ENCODE measurements at places on chromosomes 11 and 22.

- DNase-seq: no peak
Observed at GRCh38 chr11:46337626-46338345, 9.5 kb upstream of the DGKZ start.

DNA sequence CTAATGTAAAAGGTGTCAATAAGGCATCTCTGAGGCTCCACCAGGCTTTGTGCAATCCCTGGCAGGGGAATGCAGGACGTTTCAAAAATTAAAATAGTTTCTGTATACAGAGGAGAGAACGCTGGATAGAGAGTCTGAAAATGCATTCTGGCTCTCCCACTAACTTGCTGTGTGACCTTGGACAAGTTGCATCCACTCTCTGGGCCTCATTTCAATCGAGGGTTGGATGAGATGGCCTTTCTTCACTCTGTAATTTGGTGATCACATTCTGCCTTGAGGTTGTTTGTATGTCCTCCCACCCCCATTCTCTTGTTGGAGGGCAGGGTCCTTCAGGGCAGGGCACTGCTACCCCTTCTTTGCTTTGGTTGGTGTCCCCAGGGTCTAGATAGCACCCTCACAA is 78.5 kb downstream of the CACNG2 start:
- no peak for DNase-seq

- no peak for DNase-seq
Observed at GRCh38 chr11:45405916-45406670, 120.0 kb upstream of the SYT13 start.

- no peak for DNase-seq
Observed at GRCh38 chr11:19225123-19225522, 15.6 kb downstream of the E2F8 start.

DNA sequence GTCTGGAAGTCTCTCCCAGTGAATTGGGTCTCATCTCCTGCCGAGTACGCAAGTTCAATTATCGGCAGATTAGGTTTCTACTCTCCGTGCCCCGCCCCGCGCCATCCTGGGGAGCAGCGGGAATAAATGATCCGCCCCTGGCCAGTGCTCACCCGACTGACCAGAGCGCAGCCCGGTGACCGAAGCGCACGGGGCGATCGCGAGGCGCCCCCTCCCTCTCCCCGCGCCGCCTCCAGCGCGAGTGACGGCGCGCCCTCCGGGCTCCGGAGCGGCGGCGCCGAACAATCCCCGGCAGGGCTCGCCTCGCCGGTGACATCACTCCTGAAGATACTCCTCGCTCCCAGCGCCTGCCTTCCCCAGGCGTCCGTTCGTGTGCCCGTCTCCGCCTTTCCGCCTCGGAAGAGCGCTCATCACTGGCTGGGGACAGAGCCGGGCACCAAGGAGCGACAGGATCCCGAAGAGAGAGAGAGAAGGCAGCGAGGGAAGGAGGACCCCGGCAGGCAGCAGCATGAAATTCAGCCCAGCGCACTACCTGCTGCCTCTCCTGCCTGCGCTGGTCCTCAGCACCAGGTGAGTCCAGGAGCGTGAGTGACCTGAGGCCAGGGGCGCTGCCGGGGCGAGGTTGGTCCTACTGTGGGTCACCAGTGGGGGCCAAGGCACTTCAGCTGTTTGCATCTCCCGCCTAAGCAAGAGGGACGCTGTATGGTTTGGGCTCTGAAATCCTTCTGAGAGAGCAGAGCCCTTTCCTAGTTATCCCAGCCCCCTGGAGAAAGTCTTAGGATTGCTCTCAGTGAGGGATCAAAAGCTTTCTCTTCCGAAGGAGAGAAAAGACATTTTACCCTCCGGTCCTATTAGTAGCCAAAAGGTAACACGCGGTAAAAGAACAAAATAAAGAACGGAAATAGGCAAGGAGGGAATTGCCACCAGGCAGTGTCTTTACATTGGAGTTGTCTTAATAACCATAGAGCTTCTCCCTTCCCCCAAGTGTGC is at the start of gene LUZP2:
Gene LUZP2, plus strand, starts transcription at position 318 of the 990 bp plus-strand sequence.
- DNase-seq: no peak

- no peak for DNase-seq
Observed at GRCh38 chr11:124760205-124760652, 1.9 kb downstream of the ESAM start.

GRCh38 chr11:12626616-12627015 is 47.6 kb upstream of the TEAD1 start:
- no peak for DNase-seq

GRCh38 chr11:76781046-76781801 is 1.9 kb upstream of the TSKU start:
- DNase-seq: no peak

- no peak for DNase-seq
Observed at GRCh38 chr11:27509908-27510307, 3.3 kb upstream of the LIN7C start.

GRCh38 chr11:33399421-33399820 is 142.2 kb downstream of the HIPK3 start:
- no peak for DNase-seq

DNA sequence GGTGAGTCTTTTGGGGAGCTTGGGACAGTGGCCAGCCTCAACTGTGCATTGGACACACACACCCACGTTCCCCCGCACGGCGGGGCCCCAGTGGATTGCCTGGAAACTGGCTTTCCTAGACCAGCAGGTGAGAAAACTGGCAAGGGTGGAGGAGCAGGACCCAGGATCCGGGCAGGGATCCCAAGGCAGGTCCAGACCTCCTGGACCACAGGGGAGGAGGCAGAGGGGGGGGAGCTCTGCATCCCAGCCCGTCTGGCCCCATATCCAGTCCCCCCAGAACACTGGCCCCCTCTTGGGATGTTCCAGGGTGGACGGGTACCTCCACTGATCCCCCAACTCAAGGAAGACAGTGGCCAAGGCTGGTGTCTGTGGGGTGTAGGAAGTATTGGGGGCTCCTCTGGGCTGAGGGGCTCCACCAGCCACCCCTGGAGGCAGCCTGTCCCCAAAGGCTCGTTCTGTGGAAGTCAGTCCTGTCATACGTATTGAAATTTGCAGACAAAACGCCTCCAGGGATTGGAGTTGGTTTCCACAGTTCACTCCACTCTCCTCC is 89.3 kb upstream of the LINC01488 start:
- no peak for DNase-seq

- peak; percentile 13 for DNase-seq
Observed at GRCh38 chr11:3056296-3057068, 741 bp downstream of the CARS1 start.

DNA sequence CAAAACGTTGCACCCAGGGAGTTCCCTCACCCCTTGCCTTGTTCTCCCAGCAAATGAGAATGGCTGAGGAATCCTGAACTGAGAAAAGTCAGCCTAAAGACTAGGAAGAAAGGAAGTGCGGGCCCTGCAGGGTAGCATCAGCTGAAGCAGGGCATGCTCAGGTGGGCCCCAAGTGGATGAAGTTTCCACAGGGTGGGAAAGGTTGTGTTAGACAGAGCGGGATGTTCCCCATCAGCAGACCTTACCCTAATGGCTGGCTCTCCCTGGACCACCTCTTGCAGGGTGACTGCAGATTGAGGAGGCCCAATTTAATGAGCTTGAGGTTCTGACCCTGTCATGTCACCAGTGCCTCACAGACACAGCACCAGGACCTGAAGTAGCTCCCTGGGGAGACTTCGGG is 81.5 kb upstream of the MYOD1 start:
- no peak for DNase-seq

DNA sequence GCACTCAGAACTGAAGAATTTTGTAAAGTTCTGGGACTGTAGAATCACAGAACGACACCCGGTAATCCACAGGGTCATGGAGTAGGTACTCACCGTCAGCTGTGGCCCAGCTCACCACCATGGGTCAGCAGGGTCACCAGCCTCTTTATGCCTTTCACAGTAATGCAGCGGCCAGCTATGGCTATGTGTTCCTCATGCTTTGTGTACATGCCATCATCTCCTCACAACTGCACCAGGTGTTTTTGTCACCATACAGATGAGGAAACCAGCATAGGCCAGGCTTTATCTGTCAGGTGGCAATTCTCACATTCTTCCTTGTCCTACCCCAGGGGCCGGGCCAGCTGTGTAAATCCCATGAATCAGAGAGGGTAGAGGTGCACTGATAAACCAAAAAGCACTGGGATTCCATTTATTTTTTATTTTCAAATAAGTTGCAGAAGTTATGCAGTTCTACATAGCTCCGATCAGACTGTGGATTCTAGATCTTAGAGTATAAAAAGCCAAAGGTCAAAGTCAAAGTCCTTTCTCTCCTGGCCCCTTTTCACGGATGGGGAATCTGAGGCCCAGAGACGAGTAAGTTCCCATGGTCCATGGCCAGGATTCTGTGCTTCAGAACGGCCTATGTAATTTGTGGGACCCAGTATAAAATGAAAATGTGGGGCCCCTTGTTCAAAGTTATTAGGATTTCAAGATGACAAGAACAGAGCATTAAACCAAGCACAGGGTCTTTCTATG is 17.5 kb downstream of the TSKU start:
- no peak for DNase-seq

GRCh38 chr11:92440701-92441442 is 216.3 kb downstream of the FAT3 start:
- DNase-seq: no peak

DNA sequence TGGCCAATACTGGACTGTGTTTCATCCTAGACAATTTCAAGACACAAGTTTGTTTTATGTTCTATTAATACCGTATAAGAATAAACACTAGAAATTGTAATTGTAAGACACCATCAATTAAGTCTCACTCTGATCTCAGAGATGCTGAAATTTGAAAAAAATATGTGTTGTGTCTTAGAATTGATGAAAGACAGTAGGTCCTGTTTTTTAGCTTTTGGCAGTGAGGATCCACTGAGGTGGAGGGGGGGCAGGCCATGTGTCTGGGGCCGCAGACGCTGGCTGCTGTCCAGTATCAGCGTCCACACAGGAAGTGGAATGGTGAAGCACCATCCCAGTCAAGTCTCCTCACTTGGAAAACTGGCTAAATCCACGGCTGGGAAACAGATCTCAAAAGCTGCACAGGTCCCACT is 22.5 kb upstream of the ALG8 start:
- DNase-seq: no peak

DNA sequence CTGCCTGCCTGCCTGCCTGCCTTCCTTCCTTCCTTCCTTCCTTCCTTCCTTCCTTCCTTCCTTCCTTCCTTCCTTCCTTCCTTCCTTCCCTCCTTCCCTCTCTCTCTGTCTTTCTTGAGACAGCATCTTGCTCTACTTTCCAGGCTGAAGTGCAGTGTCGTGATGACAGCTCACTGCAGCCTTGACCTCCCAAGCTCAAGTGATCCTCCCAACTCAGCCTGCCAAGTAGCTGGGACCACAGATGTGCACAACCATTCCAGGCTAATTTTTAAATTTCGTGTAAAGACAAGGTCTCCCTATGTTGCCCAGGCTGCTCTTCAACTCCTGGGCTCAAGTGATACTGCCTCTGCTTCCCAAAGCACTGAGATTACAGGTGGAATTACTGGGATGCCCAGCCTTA is 328.2 kb upstream of the SORL1-AS1 start:
- no peak for DNase-seq

- DNase-seq: no peak
Observed at GRCh38 chr11:122098261-122098980, 17.6 kb downstream of the BLID start.

- no peak for DNase-seq
Observed at GRCh38 chr11:65855927-65856363, 2.0 kb downstream of the CFL1 start.

DNA sequence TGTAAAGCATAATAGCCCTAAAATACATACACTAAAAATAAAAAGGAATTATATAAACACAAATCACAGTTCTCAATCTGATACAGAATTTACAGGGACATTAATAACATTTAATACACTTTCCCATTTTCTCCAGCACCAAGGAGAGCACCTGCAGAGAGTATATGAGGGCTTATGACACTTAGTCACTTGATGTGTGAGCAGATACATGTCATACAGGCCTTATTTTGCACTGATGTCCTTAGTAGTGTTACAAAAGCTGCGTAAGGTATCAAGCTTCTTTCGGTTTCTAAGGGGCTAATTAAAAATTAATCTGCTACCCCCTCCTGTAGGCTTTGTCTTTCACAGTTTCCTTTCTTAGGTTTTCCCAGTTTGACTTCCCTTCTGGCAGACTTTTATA is 61.3 kb downstream of the TRIM44 start:
- no peak for DNase-seq

DNA sequence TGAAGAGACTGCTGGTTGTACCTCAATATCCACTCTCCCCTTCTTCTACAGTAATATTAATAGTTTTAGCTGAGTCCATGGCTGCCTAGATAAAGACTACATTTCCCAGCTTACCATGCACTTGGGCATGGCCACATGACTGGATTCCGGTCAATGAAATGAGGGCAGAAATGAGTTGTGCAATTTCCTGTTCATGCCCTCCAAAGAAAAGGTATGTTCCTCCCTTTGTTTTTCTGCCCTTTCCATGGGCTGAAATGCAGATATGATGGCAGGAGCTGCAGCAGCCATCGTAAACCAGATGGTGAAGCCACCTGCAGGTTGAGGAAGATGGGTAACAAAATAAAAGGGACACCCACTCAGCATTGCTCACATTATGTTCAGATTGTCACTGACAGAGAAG is 15.3 kb upstream of the ELFN2 start:
- no peak for DNase-seq

DNA sequence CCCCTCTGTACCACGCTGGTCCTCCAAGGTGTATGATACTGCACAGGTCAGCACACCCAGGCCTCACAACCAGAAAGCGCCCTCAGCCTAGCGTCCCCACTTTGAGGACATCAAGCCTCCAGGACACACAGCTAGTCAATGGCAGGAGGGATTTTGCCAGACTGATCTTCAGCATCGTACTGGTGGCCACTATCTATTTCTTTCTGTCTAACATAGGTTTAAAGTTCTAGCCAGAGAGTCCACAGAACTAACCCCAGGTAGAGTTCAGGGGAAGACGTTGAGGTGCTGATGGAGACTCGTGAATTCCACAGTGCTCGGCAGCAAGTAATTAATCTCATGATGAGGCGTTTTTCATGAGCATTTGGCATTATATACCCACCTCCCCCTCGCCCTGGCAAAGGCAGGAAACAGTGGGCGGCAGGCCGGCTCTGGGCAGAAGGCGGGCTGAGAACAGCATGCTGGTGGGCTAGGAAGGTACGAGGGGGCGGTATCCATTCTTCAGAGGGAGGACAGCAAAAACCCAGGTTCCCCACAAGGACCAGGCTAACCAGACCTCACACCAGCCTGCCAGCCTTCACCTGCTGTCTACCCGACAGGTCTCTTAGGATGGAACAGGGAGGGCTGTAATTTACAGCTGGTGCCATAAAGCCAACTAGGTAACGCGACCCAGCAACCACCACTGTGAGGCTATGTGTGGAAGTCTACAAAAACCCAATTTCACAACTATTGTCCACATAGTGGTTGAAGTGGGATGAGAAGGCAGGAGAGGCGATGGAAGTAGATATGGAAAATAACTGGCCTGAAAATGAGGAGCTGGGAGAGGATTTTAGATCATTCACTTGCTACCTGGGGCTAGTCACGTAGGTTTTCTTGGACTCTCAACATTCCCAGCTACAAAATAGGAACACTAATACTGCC is 18.5 kb downstream of the MYH9 start:
- DNase-seq: no peak

Data from activated T-cell treated with anti-CD3 and anti-CD28 coated beads for 4 hours (primary cell).